ENCODE measurements at places on chromosomes 12 and 14.

GRCh38 chr12:59404109-59404650 is 191.6 kb upstream of the SLC16A7 start:
- DNase-seq: no peak

GRCh38 chr12:2959505-2960389 is 550 bp downstream of the TEAD4 start:
- no peak for DNase-seq

- DNase-seq: no peak
Measured at GRCh38 chr14:58517592-58517991, 90.1 kb downstream of the KIAA0586 start.

DNA sequence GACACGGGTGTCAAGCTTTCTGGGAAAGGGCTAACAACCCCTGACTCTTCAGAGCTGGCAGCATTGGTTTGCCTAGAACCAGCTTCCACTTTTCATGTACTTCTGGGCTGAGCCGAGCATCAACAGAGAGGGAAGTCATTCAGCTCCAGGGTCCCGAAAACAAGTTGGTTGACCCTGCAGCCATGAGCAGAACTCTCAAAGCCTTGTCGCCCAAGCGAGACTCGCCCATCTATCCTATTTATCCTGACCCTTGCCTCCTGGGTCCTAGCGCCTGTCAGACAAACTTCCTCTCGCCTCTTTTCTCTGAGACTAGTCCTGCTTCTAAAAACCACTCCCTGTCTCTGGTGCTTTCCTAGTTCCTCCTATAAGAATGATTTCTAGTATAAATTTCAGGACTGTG is 47.9 kb downstream of the ASCL4 start:
- no peak for DNase-seq

- DNase-seq: no peak
Measured at GRCh38 chr14:101865288-101865687, 99.1 kb upstream of the DYNC1H1 start.

DNA sequence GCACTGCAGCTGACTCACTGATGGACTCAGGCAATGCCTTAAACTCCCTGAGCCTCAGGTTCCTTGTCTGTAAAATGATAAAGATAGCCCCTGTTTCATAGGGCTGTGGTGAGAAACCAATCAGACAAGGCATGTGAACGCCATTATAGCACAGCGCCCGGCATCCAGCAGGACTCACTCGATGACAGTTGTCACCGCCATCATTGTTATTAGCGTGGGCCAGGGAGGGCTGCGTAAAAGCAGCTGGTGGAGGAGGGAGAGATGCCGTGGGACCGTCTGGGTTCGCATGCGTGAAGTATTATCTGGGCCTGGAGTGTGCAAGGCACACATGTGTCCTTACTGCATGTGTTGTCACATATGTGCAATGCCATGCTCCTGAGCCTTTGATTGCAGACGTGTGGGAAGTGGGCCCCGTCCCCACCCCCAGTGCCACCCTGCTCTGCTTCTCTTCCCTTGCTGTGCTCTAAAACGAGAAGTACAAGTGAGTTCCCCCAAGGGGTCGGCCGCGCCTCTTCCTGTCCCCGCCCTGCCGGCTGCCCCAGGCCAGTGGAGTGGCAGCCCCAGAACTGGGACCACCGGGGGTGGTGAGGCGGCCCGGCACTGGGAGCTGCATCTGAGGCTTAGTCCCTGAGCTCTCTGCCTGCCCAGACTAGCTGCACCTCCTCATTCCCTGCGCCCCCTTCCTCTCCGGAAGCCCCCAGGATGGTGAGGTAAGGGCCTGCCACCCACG is at the start of gene PTPN6:
TSS of gene PTPN6 (plus strand) at position 546 of the 730 bp plus-strand sequence. CDS start at position 703, 157 bp downstream.
- no peak for DNase-seq

GRCh38 chr12:104164634-104165033 is 26.6 kb upstream of the NFYB start:
- no peak for DNase-seq

DNA sequence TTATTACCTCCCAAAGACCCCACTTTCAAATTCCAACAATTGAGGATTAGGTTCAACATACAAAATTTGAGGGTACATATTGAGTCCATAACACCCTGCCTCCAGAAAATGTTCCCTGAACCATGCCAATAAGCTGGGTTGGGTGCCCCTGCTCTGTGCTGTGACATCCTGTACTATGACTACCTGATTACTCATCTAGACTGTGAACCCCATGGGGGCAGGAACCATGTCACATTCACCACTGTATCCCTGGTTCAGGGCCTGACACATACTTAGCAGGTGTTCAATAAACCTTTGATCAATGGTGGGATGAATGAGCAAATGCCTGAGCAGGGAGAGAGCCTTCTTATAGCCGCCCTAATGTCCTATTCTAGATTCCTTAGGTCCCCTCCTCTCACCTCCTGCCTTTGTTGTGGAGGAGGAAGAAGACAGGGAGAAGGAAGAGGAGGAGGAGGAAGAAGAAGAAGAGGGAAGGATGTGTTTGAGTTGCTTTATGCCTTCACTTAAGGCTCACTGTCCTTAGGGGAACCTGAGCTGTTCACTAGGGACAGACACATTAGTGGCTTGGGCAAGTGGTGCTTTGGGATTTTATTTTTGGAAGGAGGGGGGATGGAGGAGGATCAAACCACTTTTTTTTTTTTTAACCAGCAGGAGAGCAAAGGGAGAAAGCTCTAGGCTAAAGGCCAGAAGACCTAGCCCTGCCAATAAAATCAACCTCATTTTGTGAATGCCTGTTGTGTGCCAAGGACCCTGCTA is 21.3 kb downstream of the GPR68 start:
- DNase-seq: no peak

DNA sequence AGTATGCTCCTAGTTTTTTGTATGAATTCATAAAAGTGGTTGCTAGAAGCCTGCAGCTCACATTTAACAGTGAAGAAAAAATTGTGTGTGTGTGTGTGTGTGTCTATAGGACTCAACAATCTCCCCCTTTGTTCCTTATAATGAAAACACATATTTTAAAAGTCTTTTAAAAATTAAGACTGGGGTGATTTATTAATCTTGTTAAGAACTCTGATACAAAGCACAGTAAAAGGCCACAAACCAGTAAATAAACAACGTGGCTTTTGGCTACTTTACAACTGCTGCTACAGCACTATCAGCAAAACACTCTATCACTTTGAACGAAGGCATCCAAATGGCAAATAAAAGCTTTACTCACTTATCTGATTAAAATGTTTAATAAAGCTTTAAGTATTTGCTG is 594 bp upstream of the VCPKMT start:
- no peak for DNase-seq

DNA sequence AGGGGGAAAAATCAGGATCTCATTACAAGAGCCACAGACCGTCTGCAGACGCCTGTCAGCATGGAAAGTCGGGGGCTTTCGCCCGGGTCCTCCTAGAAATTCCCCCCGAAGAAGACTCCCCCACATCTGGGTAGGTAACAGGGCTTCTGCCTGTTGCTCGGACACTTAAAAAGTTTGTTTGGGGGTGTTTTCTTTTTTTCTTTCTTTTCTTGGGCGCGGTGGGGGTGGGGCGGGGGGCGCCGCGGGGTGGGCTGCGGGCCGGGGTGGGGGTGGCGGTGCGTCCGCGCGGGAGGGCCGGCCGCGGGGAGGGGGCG is 358 bp downstream of the ELK3 start:
- DNase-seq: no peak
